Activated CD8-positive, alpha-beta memory T cell treated with anti-CD3 and anti-CD28 coated beads, Interleukin-2, amount 10 ng/mL, durations not matched to agents 7 days and 5 days (primary cell): ENCODE measurements at places on chromosomes 3 and 15. TPM values are rescaled to one million over a fixed set of nuclear protein-coding genes. Genes with fewer than 3 reads are reported as not detected.

DNA sequence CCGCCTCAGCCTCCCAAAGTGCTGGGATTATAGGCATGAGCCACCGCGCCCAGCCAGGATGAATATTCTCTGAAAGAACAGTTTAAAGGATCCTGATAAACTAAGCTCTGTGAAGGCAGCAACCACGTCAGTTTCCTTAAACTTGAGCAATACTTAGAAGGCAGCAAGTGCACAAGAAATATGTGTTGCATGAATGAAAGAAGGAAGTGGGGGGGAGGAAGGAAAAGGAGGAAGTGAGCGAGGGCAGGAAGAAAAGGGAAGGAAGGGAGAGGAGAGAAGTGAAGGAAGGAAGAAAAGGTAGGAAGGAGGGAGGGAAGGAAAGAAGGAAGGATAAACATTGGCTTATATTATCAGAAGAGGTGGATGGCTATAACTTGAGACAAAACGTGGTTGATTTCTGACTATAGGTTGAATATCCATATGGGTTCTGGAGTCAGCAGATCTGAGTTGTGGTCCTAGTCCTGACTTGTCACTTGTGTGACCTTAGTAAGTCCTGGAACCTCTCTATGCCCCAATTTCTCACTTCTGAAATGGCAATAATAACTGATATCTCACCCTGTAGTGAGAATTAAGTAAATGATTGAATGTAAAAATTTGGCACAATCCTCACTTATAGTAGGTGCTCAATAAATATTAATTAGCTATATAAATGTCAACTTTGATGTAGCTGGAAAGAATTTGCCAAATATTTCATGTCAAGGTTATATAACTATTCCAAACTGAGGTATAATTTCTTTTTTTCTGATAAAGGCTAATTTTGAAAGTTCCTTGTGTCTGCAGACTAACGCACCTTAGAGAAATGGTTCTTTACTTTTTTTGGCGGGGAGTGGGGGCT lies 12.0 kb upstream of the SEMA4B start:
- no peak for DNase-seq
- no peaks in the 10 kb centered on the region for H3K36me3 ChIP-seq
- H3K27me3 ChIP-seq, result no peaks in the 10 kb centered on the region
- no peak overlapping the region for H3K27ac ChIP-seq

DNA sequence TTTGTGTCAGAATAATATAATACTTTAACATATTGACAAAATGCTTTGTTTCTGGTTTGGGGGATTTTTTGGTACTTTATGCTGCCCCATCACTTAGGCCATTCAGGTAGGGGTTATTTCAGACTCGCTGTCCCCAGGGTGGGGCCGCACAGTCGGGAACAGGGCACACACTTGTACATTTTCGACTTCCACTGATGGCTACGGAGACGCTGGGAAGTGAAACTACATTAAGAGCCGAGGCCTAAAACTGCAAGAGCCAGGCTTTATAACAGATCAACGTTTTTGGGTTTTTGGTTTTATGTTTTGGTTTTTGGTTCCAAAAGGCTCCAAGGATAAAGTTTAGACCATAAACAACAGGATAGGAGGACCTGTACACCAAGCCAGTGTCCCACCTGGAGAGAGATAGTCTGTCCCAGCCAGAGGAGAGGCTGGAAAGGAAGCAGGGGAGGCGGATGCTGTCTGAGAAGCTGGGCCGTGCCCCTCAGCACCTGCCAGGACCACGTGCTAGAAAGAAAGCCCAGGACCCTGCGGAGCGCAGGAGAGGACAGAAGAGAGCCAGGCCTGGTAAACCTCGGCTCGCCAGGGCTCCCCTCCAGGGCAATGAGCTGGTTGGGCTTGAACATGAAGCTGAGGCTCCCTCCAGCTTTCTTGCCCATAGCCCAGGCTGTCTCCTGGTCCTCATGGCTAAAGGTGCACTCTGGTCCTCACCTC lies 111.7 kb downstream of the CHSY1 start:
- H3K27me3 ChIP-seq, result no peaks in the 10 kb centered on the region
- H3K4me3 ChIP-seq, result no peak overlapping the region
- no peak for DNase-seq

DNA sequence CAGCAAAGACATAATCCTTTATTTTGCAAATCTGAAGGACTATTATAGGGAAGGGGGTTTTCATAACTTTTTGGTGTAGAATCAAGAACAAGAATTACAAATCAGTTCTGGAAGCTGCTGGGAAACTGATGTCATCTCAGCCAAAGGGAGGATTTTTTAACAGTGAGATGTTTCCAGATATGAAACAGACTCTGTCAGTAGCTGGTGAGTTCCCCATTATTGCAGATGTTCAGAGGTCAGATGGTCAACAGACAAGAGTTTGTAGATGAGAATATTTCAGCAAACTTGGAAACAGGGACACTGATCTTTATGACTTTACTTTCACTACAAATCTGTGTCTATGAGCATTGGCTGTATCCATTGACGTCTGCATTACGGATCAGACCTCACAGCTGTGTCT lies 71.9 kb upstream of the LPP start:
- no peak overlapping the region for H3K4me3 ChIP-seq
- no peak overlapping the region for H3K27ac ChIP-seq
- peaks cover 2% of the 10 kb centered on the region for H3K4me1 ChIP-seq
- peaks cover 2% of the 10 kb centered on the region for H3K36me3 ChIP-seq
- DNase-seq, result no peak
- peaks cover 9% of the 10 kb centered on the region for H3K27me3 ChIP-seq

GOLGA6D gene
- total RNA-seq, result 0.12 TPM

DNA sequence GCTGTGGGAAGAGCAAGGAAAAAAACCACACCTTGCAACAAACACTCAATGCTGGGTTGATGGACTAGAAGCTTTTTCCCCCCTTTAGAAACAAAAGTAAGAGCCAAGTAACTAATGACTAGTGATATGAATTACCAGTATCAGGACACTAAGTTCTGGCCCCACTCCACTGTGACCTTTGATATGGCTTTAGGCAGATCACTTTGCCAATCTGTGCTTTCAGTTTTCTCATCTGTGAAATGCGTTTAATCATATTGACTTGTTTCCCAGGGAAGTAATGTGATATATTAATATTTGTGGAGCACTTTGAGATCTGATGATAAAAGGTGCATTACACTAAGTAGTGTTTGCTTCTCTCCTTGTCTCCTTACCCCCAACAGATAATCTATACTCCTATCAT lies 319.3 kb upstream of the SATB1 start:
- H3K27me3 ChIP-seq, result no peaks in the 10 kb centered on the region
- peaks cover 72% of the 10 kb centered on the region for H3K4me1 ChIP-seq
- H3K27ac ChIP-seq, result peak overlapping the region; percentile 95

SH2D7 gene
- total RNA-seq, result 0.26 TPM
